ENCODE measurements at places on chromosomes 1 and 21. TPM values are rescaled to one million over a fixed set of nuclear protein-coding genes. Genes with fewer than 3 reads are reported as not detected.
A peak's percentile ranks its signal among the peaks of the same experiment; 100 is the strongest.

Gene COL24A1
- total RNA-seq, result not detected

Gene FCRLB
- 17.0 TPM for total RNA-seq

Gene GBP6
- total RNA-seq, result not detected

DNA sequence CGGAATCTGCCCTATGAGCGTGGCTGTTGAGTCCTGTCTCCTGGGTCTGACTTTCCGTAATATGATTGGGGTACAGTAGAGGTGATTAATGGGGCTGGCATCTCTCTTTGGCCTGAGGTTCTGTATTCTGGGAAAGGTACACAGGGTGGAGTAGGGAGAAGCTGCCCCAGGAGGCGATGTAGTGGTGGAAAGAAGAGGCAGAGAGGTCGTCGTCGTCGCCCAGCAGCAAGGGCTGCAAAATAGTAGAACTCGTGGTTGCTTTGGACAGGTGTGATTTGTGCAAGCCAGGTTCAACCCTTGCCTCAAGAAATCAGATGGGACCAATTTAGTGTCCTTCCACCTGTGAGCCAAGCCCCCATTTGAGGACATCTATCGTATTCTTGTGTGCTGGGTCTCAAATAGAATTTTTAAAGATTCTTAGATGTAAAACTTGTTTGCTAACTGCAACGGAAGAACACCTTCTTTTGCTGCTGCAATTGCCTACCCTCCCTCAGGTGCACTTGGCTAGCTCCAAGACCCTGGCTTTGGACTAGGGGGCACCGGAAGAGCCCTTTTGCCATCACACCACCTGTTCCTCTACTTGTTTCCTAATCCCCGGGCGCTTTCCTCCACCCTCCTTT, 1.3 kb upstream of the HMGN2 start:
- no peak for DNase-seq

DNA sequence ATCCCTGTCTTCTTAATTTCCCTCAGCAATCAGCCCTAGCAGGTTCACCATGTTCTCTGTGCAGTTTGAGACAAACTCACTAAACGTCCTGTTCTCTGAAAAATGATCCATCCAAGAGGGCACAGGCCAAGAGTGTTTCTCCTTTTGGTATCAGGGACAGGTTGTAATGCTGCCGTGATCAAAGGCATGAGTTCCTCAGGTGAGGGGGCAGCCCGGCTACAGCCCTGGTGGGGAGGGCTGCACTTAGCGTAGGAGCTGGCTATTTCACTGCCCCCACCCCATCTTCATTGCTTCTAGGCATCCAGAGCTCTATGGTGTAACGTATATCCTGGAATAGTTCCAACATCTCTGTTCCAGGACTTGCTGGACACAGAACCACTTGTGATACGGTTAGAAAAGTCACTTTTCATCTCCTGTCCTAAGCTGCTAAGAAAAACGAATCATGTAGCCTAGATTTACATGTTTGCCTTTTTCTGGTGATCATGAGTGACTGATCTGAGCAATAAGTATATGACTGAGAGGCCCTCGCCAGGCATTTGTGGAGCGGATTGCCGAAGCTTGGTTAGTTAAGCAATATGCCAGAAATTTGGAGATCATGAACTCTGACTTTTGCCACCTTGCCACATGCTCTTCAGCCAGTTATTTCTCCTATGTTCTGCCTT, 41.1 kb upstream of the SRP9 start:
- DNase-seq, result no peak

Gene L1TD1
- total RNA-seq, result not detected

Gene TMEM61
- not detected for total RNA-seq

- DNase-seq, result peak; percentile 32
These were observed 641 bp upstream of the ZBTB21 start for GRCh38 chr21:42010507-42011495.

DNA sequence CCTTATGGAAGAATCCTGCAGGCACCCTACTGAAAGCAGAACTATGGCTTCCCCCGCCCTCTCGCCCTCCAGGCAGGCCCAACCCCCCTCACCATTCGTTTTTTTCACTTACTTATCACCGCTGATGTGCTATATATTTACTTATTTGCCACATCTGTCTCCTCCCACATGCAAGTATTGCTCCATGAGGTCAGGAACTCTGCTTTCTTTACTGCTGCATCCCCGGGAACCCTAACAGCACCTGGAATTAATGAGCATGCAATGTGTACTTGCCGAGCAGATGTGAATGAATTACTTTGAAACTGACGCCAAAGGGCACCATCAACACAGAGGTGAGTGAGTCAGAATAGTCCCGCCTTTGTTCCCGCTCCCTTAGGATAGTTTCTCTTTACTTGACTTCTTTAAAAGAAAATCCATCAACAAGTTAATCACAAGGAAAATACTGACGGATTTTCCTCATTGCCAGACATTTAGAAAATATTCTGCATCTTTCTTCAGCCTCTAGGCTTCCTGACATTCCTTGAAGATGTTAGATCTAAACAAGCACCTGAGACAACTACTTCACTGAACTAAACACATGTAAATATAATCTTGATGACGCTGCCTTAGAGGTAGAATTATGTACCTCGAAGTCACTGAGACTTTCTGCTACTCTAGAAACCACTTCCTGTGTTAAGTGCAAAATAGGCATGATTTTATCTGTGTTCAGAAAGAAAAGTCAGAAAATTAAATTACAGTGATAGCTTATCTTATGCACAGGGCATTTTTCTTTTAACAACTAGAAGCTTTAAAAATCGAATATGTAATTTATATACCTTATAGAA, 17.5 kb upstream of the RAB4A start:
- peak; percentile 42 for DNase-seq

Measured in HT1080 (cell line).